Keratinocyte (primary cell): ENCODE measurements at places on chromosomes 5 and 9. TPM values are rescaled to one million over a fixed set of nuclear protein-coding genes. Genes with fewer than 3 reads are reported as not detected.

DNA sequence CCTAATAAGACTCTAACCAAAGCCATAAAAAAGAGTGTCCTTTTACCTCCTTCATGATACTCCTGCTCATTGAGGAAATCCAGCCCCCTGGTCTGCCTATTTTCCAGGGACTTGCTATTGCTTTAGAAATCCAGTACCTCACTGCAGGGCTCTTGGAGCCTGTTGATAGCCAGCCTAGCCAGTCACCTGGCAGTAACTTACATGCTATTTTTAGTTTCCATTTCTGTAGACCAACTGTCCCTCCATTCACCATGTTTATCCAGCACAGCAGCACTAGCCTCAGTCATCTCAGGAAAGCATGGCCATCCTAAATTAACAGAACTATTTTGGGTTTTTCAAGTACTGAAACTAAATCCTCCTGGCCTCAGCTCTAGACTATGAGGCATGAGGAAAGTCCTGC lies 91.5 kb upstream of the PHF24 start:
- H3K27me3 ChIP-seq: no peaks in the 10 kb centered on the region
- no peaks in the 10 kb centered on the region for H3K4me1 ChIP-seq
- no peak for DNase-seq
- H3K27ac ChIP-seq: no peak overlapping the region
- no peaks in the 10 kb centered on the region for H3K36me3 ChIP-seq
- no peak overlapping the region for H3K4me3 ChIP-seq

The PDGFRB gene
- polyA plus RNA-seq: 0.14 TPM in 1 of 3 replicates, not detected in the others

The DMRT1 gene
- polyA plus RNA-seq: not detected in 3 replicates

The SNCAIP gene
- not detected in 3 replicates for polyA plus RNA-seq

DNA sequence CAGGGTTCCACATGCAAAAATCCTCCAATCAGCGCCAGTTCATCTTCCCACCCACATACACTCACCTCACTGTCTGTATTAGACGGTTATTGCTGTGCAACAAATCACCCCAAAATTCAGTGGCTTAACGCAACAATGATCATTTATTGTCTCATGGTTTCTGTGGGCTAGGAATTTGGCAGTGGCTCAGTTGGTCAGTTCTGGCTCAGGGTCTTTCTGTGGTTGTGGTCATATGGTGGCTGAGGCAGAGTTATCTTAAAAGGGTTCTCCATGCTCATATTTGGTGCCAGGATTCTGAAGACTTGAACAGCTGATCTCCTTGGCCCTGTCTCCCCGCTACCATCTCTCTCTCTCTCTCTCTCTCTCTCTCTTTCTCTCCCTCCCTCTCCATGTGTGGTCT lies 12.9 kb downstream of the ZNF618 start:
- peaks cover 12% of the 10 kb centered on the region for H3K4me1 ChIP-seq
- no peaks in the 10 kb centered on the region for H3K27me3 ChIP-seq
- no peak overlapping the region for H3K27ac ChIP-seq
- no peak overlapping the region for H3K4me3 ChIP-seq

DNA sequence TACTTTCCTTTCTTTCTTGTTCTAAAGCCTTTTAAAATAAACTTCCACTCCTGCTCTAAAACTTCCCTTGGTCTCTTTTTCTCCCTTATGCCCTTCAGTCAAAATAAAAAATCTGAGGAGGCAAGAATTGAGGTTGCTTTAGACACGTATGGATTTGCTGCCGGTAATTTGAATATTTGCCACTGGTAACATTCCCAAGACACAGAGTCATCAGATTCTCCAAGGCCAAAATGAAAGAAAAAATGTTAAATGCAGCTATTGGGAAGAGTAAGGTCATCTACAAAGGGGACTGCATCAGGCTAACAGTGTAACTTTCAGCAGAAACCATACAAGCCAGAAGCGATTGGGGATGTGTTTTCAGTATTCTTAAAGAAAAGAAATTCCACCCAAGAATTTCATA lies 311.1 kb downstream of the CDH18 start:
- no peak overlapping the region for H3K4me3 ChIP-seq
- H3K27ac ChIP-seq: no peak overlapping the region
- no peaks in the 10 kb centered on the region for H3K36me3 ChIP-seq

The TERT gene
- not detected in 3 replicates for polyA plus RNA-seq

DNA sequence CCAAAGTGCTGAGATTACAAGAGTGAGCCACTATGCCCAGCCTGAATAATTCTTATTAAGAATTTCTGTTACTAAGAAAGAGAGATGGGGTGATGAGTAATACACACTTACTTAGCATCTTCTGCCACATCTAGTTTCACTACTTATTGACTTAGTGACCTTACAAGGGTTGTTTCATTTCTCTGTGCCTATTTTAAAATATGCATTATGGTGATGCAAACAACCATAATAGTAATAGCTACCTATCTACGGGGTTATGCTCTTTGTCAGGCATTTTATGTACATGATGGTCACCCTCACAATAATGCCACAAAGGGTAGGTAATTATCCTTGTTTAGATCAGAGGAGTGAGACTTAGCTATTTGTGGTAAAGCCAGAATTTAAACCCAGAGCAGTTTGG lies 499.0 kb upstream of the SGCD start:
- no peak for DNase-seq
- no peaks in the 10 kb centered on the region for H3K27me3 ChIP-seq
- H3K4me1 ChIP-seq: no peaks in the 10 kb centered on the region
- H3K4me3 ChIP-seq: no peak overlapping the region
- H3K36me3 ChIP-seq: no peaks in the 10 kb centered on the region

DNA sequence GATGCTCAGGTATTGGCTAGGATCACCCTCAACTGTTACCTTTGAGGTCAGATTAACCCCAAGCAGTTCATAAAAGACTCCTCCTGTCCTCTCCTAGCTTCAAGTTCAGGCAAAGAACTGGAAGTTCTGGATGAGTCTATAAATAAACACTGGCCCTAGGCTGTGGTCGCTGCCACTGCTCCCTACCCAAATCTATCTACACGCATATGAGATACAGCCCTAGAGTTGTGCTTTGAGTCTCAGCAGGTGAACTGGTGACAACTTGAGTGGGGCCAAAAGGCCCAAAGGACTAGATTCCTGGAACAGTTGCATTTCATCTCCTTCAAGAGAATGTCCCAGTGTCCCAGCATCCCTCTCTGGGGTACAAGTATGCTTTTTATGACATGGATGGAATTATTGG lies 62.6 kb downstream of the SAXO1 start:
- no peak overlapping the region for H3K27ac ChIP-seq
- H3K36me3 ChIP-seq: no peaks in the 10 kb centered on the region
- no peak overlapping the region for H3K4me3 ChIP-seq

DNA sequence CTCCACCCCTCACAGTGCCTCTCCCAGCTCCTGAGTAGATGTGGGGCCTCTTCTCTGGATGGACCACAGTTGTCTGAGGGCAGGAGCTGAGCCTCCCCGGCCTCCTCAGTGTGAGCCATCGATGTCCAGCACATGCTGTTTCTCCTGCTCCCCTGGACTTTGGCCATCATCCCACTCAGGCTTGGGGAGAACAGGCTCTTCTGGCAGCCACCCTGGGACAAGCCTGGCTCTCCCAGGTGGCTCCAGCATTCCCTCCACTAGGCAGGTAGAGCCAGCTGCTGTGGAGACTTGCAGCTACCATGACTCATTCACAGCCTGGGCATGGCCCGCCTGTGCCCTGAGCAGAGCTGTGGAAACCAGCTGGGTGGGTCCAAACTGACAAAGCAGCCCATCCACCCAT lies 77.0 kb downstream of the CSNK1A1 start:
- peaks cover 21% of the 10 kb centered on the region for H3K4me1 ChIP-seq
- H3K27ac ChIP-seq: peak overlapping the region; percentile 70
- H3K4me3 ChIP-seq: no peak overlapping the region
- no peaks in the 10 kb centered on the region for H3K27me3 ChIP-seq
- no peaks in the 10 kb centered on the region for H3K36me3 ChIP-seq
- peak; percentile 68 for DNase-seq

- no peak overlapping the region for H3K27ac ChIP-seq
- H3K27me3 ChIP-seq: no peaks in the 10 kb centered on the region
- DNase-seq: no peak
Observed at GRCh38 chr9:114220061-114220541, 64.8 kb downstream of the COL27A1 start.
